Cortex of kidney (tissue), 1 donor: ENCODE measurements at places on chromosomes 7 and 10.

- no peak for DNase-seq
These were observed 144.9 kb downstream of the SH3PXD2A start for GRCh38 chr10:103710490-103710889.

GRCh38 chr10:5321273-5321672, 43.5 kb upstream of the UCN3 start:
- no peak for DNase-seq

GRCh38 chr10:558364-558763, 131.1 kb downstream of the DIP2C start:
- no peak for DNase-seq

DNA sequence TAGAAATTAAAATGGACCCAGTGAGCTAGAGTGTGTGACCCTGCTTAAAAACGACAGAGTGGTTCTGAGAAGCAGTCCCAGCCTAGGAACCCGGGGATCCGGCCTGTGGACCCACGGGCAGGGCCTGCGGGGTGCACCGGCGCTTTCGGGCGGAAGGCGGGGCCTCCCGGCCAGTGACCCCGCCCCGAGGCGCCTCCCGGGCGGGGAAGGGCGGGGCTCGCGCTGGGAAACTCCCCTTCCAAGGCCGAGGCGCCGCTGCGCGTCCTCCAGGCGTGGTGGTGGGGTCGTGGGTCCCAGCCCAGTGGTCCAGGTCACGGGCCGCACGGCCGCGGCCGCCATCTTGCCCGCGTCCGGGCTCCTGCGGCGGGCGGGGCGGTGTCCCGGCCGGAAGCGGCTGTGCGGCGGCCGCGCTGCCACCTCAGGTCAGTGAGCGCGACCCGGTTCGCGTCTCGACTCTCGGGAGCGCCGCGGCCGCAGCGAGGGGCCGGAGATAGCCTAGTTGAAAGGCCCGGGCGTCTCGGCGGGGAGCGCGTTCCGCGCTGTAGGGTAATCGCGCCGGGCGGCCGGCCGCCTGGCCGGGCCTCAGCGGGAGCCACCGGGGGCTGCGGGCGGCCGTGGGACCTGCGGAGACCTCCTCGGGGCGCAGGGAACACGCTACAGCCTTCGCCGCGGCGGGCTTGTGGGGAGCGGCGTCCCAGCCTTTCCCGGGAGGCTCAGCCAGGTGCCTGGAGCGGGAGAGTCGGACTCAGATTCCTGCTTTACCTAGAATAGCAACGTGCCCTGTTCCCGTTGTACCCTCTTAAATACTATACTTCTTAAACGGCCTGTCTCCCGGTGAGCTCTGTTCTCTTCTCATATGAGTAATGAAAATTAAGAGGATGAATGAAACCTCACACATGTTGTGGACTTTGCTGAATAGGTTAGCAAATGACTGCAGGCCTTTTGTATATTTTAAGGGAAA, at the start of gene MIOS:
Gene MIOS, plus strand, starts transcription at position 234 of the 961 bp plus-strand sequence. CDS start 5,592 bp downstream, outside the sequence.
- peak; percentile 32 for DNase-seq

GRCh38 chr7:92797693-92798092, 38.7 kb downstream of the CDK6 start:
- no peak for DNase-seq

DNA sequence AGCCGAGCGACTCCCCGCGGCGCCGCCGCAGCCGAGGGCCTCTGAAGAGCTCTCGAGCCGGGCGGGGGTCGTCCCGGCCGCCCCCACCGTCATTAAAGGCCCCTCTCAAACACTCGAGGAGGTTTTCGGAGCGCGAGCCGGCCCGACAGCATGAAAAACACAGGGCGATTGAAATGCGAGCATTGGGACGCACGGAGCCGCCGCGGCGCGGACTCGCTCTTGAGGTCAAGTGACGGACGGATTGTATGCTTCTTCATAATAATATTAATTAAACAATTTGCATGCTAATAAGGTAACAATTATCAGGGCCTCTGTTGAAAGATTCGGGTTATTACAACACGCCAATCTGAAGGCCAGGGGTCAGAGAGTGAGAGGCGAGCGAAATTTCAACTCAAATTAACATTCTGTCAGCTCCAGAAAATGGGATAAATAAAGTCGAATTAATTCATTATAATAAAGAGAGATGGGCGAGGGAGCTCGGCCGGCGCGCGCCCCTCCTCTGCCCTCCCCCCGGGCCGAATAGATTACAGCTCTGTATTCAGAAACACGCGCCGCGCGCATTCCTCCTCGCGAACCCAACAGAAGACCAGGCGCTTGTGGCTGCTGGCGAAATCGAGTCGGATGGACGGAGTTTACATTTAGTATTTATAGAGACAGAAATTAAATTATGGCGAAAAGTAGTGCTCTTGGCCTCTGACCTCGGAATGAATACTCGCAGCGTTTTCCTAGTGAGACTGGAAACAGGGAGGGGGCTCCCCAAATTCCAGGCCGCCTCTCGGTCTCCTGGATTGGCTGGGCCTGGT, 2.1 kb upstream of the UNCX start:
- DNase-seq: no peak

DNA sequence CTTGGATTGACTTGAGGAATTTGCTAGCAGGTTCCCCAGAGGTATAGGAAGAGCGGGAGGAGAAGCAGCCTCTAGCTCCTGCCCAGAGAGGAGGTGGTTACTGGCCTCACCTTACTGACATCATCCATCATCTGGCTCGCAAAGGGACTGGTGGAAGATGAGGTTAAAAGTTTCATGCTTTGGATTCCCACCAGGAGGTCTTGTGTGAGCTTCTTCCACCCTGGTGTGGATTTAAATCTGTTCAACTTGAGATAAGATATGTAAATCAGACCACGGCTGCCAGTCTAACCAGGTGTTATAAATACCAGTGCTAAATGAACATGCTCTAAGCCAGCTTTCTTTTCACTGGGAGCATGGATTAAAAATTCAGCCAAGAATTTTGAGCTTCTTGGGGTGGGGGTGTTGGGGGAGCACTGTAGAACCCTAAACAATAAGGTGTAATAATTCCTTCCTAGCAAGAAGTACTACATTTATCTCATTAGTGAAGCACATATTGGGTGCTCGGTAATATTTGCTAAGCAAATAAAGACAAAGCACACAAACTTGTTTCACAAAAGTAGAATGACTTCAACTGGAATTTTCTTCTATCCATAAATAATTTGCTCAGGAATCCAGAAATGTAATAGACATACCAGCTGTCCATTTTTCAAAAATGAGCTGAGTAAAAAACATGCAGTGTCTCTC, 7.8 kb downstream of the PROSER2 start:
- DNase-seq: no peak

- no peak for DNase-seq
These were observed 24.9 kb upstream of the SEC61G start for GRCh38 chr7:54783952-54784351.

GRCh38 chr10:49367600-49367999, 28.3 kb downstream of the DRGX start:
- DNase-seq: no peak

DNA sequence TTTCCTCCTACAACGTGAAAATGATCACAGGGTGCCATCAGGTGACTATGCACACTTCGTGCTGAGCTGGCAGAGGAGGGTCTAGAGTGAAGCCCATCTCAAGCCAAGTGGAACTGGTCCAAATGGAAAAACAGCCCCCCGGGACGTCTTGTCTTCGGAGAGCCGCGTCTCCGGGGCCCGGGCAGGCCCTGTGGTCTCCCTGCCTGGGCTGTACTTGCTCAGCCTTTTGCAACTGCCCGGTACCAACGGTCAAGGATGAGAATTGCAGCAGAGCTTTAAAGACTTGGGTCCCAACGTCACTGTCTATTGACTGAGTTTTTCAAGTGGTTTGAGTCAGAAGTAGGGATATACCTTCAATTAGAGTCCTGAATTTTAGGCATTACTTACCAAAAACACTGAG, 315.5 kb downstream of the PTPRN2 start:
- no peak for DNase-seq

GRCh38 chr7:102069931-102070629, 216.6 kb upstream of the SH2B2 start:
- DNase-seq: no peak

DNA sequence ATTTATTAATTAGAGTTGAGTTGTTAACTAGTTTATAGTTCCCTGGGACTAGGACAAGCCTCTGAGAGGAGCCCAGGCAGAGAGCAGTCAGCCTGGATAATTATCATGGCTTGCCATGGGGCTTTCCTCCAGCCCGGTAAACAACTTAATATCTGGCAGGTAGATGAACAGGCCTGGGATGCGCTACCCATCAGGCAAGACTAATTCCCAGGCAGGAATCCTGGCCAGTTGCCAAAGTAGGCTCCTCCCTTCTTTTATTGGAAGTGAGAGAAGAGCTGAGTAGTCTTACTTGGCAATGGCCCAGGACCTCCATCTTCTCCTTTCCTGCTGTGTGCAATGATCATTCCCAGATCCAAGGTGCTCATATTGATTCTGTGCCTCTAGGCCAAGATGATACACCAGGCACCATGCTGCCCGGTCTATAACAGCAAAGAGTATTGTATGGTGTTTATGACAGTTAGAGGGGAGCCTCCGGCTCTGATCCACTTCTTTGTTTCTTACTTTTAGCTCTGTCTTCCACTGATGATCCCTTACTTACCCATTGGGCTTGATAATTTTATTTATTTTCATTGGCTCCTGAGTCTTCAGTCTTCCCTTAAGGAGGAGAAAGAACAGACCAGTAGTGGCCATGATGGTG, 408.7 kb downstream of the REEP3 start:
- DNase-seq: no peak

DNA sequence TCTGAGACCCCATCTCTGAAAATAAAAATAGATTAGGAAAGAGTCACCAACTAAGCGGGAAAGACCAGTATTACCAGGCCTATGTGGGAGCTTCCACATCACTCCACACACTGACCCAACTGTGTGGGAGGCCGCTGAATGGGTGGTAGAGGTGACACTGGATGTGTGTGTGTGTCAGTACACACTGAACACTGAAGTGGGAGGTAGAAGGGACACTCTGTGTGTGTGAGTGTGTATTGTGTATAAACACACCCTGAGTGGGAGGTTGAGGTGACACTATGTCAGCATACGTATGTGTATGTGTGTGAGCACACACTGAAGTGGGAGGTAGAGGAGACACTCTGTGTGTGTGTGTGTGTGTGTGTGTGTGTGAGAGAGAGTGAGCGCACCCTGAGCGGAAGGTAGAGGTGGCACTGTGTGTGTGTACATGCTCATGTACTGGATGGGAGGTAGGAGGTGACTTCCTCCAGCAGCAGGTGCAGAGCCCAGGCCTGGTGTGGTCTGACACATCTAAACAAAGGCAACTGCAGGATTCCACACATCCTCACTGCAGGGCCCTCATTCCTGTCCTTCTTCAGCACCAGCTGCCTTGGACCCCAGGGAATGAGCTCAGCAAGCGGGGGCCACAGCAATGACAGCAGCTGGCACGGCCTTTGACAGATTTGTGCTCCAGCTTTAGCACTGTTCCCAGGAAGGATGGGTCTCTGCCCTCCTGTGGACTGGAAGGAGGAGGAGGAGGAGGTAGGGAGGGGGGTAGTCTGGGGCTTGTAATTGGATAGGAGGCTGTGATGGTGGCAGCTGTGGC, 26.5 kb upstream of the RBM20 start:
- DNase-seq: no peak

- no peak for DNase-seq
These were observed at the start of gene ORAI2 for GRCh38 chr7:102433219-102434038. Gene ORAI2 (plus strand): TSS chr7:102433575. CDS start chr7:102438957, 5,382 bp downstream.

GRCh38 chr10:63137306-63137705, 4.2 kb downstream of the NRBF2 start:
- no peak for DNase-seq

DNA sequence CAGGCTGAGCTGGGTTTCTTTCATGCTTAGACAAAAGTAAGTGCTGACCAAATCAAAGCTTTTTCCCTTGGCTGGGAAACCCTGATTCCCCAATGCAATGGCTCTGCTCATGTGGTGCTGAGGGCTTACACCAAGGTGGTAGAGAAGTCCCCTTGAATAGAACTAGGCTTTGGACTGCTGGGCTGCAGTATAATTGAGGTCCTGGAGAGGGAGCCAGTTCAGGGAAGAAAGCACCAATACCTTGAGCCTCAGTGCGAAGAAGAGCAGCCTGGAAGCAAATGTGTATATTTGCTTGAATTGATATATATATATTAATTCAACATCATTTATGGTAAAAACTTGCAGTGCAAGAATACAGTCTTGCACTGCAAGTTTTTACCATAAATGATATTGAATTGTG, 391.1 kb downstream of the RPS24 start:
- DNase-seq: no peak

GRCh38 chr7:23546897-23547572, 15.3 kb upstream of the TRA2A start:
- DNase-seq: no peak

- DNase-seq: no peak
These were observed 97.4 kb downstream of the KLF6 start for GRCh38 chr10:3687510-3688081.

DNA sequence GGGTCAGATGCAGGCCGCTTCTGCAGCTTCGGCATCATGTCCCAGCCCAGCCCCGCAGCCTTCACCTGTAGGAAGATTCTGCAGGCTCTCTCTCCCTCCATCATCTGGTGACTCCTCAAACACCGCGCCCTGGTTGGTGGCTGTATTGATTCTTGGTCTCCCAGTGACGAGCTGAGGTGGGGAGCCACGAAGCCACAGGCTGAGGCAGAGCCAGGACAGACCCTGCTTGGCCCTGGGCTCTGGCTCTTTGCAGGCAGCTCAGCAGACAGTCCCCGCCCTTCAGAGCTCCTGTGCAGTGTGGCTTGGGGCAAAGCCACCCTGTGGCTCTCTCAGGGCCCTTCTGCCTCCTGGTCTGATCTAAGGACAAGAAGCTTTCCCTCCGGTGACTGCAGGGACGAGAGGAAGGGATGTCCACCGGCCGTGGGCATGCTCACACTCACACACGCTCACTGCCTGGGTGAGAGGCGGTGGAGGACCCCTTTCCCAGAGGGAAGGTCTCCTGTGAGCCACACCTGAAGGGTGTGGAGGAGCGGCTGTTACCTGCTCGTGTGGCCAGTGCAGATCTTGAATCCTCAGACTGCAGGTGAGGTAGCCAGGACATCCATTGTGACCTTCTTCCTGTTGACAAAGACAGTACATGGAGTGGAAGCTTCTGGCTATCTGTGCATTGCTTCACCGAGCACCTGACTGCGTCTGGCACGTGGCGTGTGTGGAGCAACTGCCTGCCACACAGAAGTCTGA, 79.6 kb downstream of the INPP5A start:
- DNase-seq: no peak

- DNase-seq: no peak
These were observed 611.4 kb downstream of the TNS3 start for GRCh38 chr7:46970476-46970875.

DNA sequence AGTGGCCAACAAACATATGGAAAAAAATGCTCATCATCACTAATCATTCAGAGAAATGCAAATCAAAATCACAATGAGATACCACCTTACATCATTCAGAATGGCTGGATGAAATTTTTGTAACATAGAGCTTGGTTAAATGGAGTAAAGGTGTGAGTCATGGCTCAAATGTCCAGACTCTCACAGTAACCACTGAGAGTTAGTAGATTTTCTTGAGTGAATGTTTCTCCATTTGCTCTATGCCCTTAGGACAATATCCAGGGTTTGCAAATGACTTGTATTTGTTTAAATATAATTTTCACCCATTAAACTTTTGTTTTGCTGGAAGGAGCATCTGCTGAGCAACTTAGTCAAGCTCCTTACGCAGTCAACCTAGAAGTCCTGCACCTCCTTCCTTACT, 967.2 kb downstream of the XPNPEP1 start:
- no peak for DNase-seq
